Omental fat pad (tissue), 4 donors: ENCODE measurements at places on chromosomes 12 and 14.

- no peak for DNase-seq
These were observed 7.2 kb downstream of the MVK start for GRCh38 chr12:109580684-109581333.

DNA sequence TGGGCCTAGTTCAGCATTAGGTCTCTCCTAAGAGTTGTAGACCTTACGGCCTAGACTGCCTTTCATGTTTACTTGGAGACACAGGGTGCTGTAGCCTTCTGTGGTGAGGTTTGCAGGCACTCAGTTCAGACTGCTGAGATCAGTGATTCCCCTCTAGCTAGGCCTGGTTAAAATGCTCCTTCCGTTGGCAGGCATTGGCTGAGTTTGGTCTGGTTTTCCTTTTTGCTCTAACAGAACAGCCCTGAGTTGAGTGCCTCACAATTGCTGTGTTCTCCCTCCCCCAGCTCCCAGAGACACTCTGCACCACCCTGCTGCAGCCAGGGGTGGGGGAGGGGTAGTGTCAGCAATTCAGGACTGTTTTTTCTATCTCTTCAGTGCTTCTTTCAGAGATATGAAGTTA lies 178.9 kb upstream of the DYRK2 start:
- DNase-seq: no peak

GRCh38 chr12:12686925-12687324 lies 9.1 kb downstream of the GPR19 start:
- DNase-seq: no peak

- DNase-seq: no peak
These were observed 21.0 kb downstream of the DIO3 start for GRCh38 chr14:101582294-101582693.

DNA sequence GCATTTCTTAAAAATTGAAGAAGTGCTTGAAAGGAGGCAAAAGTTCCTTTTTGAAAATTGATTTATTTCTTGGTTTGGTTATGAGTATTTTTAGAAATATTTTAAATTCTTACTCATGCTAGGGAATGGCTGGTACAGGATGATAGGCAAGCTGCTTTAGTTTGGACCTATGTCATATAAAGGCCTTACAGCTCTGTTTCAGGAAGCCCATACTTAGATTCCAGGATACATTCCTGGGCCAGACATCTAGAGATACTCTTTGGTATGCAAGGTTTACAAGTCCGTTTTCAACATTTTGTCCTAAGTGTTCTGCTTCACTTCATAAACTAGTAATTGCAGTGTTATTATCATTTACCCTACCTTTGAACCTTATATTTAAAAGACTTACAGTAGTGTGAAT lies 186.8 kb downstream of the FUT8 start:
- no peak for DNase-seq

DNA sequence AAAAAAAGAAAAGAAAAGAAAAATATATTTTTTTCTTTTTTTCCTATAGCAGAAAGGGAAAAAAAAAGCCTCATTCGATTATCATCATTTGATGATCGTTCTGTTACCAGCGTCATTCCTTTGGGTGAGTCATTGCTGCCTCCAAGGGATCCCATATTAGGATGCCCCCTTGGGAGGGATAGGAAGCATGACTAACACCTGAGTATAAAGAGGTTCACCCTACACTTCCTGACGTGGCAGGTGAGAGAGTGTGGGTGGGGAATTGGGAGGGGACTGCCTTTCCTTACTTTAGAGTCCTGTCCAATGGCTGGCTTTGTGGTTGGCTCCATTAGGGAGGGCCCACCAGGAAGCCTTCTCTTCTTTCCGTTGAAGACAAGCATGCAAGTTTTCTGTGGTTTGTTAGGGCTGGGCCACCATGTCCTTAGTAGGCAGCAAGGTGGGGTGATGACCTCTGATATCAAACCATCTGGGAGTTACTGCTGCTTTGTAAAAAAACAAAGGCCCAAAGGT lies 56.1 kb upstream of the FUT8 start:
- DNase-seq: no peak

- DNase-seq: no peak
These were observed 502.1 kb upstream of the FLRT2 start for GRCh38 chr14:85027681-85028370.

GRCh38 chr12:79317179-79317847 lies 373.5 kb downstream of the PAWR start:
- DNase-seq: no peak

DNA sequence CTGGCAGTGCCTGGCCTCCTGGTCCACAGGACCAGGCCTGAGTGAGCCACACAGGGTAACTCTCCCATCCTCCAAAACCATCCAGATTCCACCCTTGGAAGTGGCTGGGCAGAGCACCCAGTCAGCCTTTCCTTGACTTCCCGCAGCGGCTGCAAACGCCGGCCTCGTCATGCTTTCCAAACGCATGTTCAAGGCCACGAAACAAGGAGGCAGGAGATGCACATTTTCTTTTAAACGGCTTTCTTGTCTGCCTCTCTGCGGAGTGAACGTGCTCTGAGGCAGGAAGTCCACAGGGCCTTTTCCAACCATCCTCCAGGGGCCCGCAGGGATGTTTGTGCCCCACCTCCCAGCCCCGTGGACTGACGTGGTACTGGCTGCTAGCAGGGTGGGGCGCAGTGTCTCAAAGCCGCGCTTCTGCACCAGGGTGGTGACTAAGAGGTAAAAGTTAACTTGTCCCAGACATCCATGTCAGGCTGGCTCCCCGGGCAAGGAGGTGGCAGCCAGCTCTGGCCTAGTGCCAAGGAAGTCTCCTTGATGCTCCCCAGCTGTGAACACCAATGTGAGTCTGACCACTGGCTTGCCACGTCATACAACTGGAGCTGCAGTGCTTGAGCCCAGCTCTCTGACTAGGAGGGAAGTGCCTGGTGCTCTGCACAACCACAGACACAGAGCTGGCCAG lies 45.0 kb downstream of the KCNA5 start:
- no peak for DNase-seq

- DNase-seq: no peak
These were observed 12.7 kb downstream of the AGAP2 start for GRCh38 chr12:57725851-57726150.

DNA sequence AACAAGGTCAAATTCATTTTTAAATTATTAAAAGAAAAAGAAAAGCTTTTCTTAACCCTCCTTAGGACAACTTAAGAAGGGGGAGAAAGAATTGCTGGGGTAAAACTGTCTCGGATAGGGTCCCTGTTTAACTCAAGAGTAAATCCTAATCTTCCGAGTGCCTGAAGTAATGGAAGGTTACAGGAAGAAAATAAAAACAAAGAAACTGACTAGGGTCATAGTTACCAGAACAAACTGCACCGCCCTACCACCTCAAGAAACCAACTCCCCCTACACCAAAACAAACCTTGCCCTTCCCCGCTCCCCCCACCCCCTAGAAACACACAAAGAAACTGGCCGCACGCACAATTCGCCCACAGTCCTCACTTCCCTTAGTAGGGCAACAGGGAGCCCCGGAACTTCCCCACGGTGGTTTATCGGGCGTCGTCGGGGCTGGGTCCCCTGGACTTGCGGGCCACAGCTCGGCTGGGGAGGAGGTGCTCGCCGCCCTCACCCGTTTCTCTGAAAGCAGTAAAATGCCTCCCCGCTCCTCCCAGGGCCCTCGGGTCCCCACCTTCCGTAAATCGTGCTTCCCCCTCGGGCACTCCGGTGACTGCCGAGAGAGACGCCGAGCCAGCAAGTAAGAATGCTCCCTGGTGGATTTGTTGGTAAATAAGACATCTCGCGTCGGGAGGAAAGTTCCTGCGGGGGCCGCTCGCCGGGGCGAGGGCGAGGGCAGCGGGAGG lies 2.4 kb downstream of the SINHCAF start:
- DNase-seq: no peak

DNA sequence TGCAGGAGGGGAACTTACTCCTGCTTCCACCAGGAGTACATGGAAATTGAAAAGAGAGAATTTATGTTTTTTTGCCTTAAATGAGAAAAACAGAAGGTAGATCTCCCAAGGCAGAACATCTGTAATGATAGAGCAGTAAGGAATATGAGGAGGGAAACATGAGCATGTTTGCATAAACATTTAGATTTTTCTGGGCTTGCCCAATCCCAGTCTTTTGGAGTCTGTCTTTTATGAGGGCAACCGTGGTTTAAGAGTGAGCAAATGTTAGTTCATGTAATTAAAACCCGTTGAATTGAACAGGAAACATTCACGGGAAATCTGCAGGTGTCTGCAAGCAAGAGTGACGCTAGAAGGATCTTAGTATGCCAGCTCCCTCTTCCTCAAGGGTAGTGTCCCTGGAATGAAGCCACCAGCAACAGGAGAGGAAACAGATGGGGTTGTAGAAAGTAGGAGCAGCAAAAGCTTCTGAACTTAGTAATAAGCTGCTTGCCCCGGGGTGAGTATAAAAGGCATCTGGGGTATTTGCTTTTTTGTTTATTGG lies 79.3 kb downstream of the ARF6 start:
- DNase-seq: no peak

GRCh38 chr12:97312570-97313135 lies 150.0 kb upstream of the RMST start:
- DNase-seq: no peak

GRCh38 chr12:131315601-131316000 lies 361.9 kb downstream of the ADGRD1 start:
- no peak for DNase-seq

GRCh38 chr12:92485351-92486348 lies 217.1 kb upstream of the PLEKHG7 start:
- DNase-seq: no peak

DNA sequence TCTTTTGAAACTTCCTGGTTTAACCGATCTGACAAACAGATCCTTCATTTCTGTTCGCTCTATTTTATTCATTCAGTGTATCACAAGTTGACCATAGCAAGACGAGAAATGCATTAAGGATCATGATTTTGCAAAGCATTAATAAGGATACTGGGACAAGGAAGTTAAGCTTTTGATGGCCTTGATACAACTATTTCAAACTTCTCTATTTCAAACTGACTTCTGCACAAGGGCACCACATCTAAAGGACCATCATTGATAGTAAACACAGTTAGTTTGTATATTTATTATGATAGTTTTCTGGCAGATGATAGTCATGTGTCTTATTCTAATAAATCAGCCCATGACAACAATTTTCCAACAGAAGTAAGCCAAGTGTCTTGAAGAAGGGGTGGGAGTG lies 25.8 kb upstream of the PLXNC1 start:
- no peak for DNase-seq

DNA sequence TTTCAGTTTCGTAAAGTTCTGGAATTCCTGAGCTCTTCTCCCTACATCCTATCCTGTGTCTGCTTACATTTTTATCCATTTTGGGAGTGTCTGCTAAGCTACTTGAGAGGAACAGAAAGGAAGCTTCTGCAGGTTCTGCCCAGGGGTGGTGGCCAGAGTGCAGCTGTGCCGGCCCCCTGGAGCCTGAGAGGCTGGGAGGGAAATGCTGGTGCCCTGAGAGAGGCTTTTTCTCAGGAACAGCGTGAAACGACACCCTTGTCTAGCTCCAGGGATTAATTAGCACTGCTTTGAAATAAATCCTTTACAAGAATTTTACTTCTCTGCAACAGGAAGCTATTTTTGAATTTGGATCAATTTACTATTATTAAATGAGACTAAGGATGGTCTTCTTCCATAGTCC lies 165.4 kb downstream of the SLC15A5 start:
- no peak for DNase-seq

- no peak for DNase-seq
These were observed 11.0 kb upstream of the BMP4 start for GRCh38 chr14:53967606-53968005.

DNA sequence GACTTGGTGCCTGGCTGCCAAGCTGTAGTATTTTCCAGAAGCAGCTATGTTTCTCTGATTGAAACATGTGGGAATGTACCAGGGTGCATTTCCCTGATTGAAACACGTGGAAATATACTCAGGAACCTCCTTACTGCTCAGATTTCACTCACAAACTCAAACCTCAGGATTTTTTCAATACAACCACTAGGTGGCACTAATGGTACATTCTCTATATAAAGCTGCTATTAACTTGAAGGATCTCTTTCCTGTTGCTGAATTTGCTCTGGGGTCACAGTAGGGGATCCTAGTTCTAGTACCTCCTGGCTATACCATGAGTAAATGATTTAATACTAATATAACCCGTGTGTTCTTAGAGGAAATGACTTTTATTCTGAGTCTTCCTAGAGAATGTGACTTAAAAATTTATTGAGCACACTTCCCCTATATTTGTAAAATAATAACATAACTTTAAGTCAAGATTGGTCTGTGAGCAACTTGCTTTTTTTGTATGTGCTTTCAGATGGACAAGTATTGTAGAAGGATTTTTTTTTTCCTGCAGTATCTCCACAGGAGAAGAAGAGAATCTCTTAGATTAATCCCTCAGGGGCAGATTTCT lies 173.8 kb upstream of the MIS18BP1 start:
- DNase-seq: no peak

DNA sequence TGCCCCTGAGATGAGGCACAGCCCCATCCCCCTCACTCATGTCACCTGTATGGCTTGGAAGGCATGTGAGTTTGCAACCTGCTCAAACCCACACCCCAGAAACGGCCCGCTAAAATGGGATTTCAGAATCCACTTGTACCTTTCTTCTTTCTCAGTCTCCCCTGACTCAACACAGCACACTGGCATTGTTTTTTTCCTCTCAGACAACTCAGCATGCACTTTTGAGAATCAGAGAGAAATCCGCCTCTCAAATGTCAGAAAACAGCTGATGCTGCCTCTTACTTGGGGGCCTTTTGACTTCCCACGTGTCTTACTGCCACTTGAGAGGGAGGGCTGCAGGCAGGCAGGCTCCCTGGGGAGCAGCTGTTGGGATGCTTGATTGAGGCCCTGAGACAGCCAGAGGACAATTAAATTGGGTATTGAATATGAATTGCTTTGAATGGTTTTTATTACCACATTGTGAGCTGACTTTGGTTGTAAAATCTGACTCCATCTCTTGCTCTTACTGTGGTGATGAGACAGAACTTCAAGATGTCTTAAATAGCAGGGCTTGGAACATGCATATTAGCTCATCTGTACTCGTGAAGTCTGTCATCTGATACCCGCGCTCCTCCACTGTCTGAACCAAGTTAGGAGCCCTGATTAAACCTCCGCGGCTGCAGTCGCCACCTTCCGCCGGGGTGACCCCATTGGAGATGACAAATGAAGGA lies 96.6 kb downstream of the APAF1 start:
- no peak for DNase-seq

- no peak for DNase-seq
These were observed 41.5 kb downstream of the SYNE3 start for GRCh38 chr14:95474941-95475340.

DNA sequence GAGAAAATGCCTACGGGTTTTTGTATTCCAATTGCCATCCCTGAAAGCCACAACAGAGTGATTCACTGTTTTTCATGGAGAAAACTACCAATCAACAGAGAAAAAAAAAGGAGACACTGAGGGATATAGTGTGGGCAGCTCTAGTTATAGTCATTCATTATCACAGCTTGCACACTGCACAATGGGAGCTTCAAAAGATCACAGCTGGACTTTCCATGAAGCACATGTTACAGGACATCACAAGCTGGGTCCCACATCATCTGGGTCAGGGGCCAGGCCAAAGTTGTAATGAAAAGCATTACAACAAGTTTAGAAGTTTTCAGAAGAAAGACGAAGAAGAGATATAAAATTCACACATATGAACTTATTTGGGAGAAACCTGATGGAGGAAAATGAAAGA lies 41.5 kb downstream of the RERG start:
- DNase-seq: no peak
